GM13977 (cell line): ENCODE measurements at places on chromosomes 12 and 14.
A peak's percentile ranks its signal among the peaks of the same experiment; 100 is the strongest.

- no peak for DNase-seq
Observed at GRCh38 chr14:76235628-76236027, 83.9 kb downstream of the GPATCH2L start.

DNA sequence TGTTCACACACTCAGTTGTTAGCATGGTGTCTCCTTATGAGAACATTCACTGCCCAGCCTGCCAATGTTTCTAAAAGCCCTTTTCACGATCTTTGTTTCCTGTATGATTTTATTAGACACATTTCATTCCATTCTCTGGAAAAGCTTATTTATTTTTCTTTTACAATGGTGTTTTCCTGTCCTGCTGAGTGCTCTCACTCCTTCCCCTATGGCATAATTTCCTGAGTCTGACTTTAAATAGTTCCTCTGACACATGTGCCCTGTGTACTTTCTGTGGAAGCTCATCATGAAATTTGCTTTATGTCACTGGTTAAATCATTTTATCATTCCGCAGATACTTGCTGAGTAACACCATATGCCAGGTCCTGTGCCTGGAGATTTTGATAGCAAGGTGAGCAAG lies 612.0 kb downstream of the FLRT2 start:
- DNase-seq = no peak

GRCh38 chr14:57712102-57712501 lies 153.8 kb downstream of the SLC35F4 start:
- no peak for DNase-seq

- DNase-seq = no peak
Observed at GRCh38 chr14:38280081-38280480, 24.2 kb upstream of the CLEC14A start.

DNA sequence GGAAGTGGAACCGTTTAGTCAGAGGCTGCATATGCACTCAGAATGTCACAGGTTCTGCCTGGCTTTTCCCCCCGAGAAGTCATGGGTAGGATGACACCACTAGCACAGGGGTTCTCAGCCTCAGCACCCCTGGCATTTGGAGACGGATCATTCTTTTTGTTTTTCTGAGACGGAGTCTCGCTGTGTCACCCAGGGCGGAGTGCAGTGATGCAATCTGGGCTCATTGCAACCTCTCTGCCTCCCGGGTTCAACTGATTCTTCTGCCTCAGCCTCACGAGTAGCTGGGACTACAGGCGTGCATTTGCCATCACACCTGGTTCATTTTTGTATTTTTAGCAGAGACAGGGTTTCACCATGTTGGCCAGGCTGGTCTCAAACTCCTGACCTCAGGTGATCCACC lies 28.1 kb downstream of the BCL7A start:
- DNase-seq = no peak

- no peak for DNase-seq
Observed at GRCh38 chr12:61414470-61414869, 845.7 kb upstream of the USP15 start.

- peak; percentile 37 for DNase-seq
Observed at GRCh38 chr12:109134186-109134917, 18.0 kb downstream of the ACACB start.

DNA sequence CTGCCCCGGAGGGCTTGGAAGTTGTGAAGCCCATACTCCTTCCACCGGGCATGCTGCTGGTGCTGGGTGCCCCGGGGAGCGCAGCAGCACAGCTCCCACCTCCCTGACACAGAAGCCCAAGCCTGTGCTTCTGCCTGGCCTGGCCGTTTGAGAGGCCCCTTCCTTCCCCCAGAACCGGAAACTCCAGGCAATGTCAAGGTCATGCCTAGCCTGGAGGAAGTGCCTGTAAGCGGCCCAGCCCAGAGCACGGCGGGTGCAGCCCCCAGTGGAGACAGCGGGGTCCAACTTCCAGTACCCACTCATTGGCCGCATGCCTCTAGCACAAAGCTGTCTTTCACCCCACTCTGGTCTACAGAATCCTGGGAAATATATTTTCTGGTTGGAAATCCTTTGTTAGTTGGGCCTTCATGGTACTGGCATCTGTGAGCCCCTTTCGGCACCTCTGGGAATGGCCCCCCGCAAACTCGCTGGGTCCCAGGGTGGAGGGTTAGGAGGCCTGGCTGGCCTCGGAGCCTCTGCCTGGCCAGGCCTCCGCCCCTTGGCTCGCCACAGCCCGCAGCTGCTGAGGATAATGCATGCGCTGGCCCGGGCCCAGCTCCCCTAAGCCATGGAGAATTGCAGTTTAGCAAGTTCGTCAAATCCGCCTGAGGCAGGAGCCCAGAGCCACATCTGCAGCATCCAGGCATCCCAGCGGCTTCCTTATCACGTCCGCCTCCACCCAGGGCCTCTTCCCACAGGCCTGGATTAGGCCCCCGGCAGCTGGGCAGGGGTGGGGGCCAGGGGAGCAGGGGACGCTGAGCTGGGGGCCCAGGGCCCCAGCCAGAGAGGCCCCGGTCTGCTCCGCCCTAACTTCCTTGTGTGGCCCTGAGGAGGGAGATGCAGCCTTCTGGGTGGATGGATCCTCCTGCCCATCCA lies 48.9 kb upstream of the DLK1 start:
- DNase-seq = no peak

GRCh38 chr12:107957459-107957858 lies 171.6 kb upstream of the WSCD2 start:
- DNase-seq = no peak

DNA sequence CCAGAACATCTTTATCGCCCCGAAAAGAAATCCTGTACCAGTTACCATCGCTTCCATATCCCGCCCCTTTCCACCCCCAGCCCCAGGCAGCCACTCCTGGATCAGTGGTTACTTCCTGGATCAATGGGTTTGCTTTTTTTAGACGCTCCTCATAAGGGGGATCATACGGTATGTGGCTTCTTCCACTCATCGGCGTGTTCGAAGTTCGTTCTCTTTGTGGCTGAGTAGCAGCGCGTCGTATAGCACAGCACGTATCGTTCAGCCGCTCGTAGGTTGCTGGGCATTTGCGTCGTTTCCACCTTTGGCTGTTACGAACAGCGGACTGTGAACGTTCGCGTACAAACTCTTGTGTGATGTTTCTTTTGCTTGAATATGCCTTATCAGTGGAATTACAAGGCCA lies 1.8 kb downstream of the NOC4L start:
- no peak for DNase-seq

DNA sequence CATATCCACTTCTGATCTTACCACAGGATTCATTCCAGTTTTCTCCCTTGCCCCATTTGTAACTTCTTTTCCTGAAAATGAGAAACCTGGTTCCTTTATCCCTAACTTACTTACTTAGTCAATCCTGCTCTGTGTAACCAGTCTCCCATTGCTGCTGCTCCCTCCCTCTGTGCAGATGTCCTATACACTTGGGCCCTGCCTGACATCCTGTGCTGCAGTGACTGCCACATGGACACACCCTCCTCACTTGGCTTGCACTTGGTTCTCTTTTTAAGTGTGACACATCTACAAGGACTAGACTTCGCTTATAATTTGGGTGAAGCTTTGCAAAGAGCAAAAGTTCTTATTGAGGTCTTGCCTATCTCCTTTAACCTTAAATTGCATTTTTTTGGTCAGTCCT lies 51.4 kb downstream of the FGD4 start:
- no peak for DNase-seq

DNA sequence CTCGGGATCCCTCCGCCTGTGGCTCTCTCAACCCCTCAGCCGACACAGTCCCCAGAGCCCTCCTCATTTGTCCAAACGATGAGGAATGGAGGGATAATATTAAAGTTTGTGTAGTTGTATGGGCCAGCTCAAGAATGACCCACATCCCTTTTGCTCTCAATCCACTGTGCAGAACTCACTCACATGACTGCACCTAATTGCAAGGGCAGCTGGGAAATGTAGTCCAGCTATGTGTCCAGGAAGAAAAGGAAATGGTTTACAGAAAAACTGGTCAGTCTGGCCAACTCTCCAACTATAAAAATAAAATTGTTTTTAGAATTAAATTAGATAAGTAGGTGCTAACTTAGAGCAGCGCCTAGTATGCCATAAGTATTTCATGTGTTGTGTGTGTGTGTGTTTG lies 66.6 kb downstream of the GALNT8 start:
- DNase-seq = no peak

DNA sequence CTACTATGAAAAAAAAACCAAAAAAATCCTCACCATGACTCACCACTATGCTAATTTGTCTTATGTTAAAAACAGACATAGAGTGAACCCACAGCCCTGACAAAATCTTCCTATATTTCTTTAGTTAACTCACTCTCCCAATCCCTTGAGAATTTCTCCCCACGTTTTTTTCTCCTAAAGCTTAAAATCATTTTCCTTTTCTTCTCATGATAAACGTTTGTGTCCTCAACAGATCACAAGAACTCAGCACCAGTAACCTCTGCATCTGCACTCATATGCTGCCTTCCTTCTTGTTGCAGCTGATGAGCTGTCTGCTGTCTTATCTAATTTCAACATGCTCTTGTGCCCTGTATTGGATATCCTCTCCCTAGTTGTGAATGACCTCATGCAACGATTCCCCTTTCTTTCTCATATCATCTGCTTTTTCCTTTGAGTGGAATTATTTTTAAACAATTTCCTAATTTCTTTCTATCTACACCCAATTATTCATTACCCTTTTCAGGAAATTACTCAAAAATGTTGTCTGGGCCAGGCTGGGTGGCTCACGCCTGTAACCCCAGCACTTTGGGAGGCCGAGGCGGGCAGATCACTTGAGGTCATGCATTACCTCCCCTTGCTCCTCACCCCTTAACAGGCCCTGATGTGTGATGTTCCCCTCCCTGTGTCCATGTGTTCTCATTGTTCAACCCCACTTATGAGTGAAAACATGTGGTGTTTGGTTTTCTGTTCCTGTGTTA lies 427.5 kb upstream of the MGAT4C start:
- no peak for DNase-seq

GRCh38 chr12:57687862-57688261 lies 6.1 kb upstream of the OS9 start:
- DNase-seq = no peak
